ENCODE measurements at places on chromosomes 4 and X. TPM values are rescaled to one million over a fixed set of nuclear protein-coding genes. Genes with fewer than 3 reads are reported as not detected.

- DNase-seq, result peak; percentile 12
- no peaks in the 10 kb centered on the region for H3K4me1 ChIP-seq
- no peak overlapping the region for H3K27ac ChIP-seq
- H3K36me3 ChIP-seq, result no peaks in the 10 kb centered on the region
These were observed 149.4 kb downstream of the PDGFRA start for GRCh38 chr4:54378461-54378860.

DNA sequence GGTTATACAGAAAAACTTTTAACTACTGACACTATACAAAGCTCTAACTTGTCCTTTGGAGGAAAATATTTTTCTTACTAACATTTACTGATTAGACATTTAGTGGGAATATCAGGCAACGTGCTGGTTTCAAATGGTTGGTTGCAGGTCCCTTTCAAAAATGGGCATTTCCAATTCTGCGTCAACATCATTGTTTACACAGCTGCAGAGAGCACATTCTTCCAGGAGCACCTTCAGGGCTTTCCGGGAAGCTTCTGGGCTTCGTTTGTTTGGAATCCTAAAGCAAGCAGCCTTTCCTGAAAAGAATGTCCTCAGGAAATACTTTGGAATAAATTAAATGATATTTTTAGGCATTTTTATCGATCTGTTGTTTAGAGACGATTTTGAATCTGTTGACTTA, 289.7 kb downstream of the TRIML1 start:
- H3K27ac ChIP-seq, result no peak overlapping the region
- no peaks in the 10 kb centered on the region for H3K27me3 ChIP-seq
- no peak for DNase-seq

The NAT8L gene
- 0.38 TPM for total RNA-seq

- H3K27me3 ChIP-seq, result no peaks in the 10 kb centered on the region
- no peak for DNase-seq
- no peak overlapping the region for H3K27ac ChIP-seq
- no peaks in the 10 kb centered on the region for H3K4me1 ChIP-seq
- no peaks in the 10 kb centered on the region for H3K36me3 ChIP-seq
These were observed 4.3 kb downstream of the AMTN start for GRCh38 chr4:70522626-70523025.

DNA sequence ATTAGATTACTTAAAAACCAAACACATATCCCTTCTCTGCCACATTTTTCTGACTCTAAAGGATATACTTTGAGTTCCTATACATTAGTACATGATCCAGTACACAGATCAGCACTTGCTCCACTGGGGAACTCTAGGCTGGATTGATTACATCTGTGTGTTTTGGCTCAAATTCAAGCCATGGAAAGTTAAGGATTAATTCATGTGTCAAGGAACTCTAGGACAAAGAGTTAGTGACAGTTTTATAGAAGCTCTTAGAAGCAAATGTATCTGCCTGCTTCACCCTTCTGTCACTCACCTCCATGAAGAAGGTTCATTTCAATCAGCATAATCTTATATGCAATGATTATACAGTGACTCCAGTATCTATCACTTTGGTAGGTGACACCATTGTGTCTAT, 43.2 kb downstream of the SCFD2 start:
- no peak overlapping the region for H3K4me3 ChIP-seq
- no peaks in the 10 kb centered on the region for H3K27me3 ChIP-seq
- DNase-seq, result no peak
- H3K27ac ChIP-seq, result peak overlapping the region; percentile 94

DNA sequence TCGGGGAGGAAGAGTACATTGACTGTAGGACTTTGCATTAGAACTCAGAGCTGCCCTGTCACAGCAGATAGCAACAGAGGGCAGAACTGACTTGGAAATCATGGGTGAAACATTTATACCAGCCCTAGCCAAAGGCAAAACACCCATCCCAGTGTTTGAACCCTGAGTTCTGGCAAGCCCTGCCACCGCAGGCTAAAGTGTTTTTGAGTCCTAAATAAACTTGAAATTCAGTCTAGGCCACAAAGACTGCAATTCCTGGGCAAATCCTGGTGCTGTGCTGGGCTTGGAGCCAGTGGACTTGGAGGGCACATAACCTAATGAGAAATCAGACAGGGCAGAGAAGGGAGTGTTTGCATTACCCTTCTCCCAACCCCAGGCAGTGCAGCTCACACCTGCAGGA, 1015.7 kb downstream of the FSTL5 start:
- H3K36me3 ChIP-seq, result no peaks in the 10 kb centered on the region
- DNase-seq, result no peak
- no peaks in the 10 kb centered on the region for H3K27me3 ChIP-seq
- no peaks in the 10 kb centered on the region for H3K4me1 ChIP-seq
- H3K4me3 ChIP-seq, result no peak overlapping the region

GRCh38 chr4:162836773-162837172, 329.9 kb downstream of the NAF1 start:
- H3K27ac ChIP-seq, result no peak overlapping the region
- no peak overlapping the region for H3K4me3 ChIP-seq
- no peaks in the 10 kb centered on the region for H3K36me3 ChIP-seq
- H3K4me1 ChIP-seq, result no peaks in the 10 kb centered on the region
- no peak for DNase-seq
- H3K27me3 ChIP-seq, result no peaks in the 10 kb centered on the region

The GAGE12E gene
- total RNA-seq, result not detected

DNA sequence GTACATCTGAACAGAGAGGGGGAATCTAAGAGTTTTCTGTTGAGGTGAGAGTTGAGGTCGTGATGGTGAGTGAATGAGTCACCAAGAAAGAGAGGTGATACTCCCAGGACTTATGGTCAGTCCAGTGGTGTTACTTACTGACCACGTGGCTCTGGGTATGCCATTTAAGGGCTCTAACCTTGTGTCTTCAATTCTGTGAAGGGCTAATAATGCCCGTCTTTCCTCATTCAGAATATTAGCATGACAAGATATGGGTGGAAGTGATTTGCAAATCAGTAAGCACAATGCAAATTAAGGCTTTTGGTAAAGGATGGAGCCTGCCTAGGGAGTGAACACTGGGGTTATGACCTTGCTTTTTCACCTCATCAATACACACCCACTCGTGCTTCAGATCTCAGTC, 75.2 kb downstream of the COQ2 start:
- H3K4me3 ChIP-seq, result no peak overlapping the region
- no peaks in the 10 kb centered on the region for H3K36me3 ChIP-seq
- H3K27me3 ChIP-seq, result no peaks in the 10 kb centered on the region

DNA sequence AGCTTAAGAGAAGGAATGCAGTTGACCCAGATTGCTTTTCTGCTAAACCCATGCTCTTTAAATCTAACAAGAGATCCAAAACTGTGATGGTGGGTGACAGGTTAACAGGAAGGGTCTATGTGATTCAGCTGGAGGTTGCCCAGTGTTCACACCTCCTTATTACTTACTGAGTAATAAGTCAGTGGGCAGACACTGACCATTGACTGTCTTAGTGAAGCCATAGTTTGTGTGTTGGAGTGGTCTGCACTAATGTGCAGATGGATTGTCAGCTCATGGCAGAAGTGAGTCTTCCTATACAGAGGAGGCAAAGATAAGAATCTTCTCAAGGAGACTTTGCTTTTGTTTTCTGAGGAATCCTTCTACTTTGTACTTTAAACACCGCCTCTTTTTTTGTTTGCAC, 15.2 kb upstream of the RUFY3 start:
- H3K36me3 ChIP-seq, result no peaks in the 10 kb centered on the region
- peak; percentile 52 for DNase-seq
- H3K4me3 ChIP-seq, result peak overlapping the region; percentile 91
- H3K27me3 ChIP-seq, result no peaks in the 10 kb centered on the region
- peaks cover 22% of the 10 kb centered on the region for H3K4me1 ChIP-seq

- H3K27me3 ChIP-seq, result no peaks in the 10 kb centered on the region
- H3K4me1 ChIP-seq, result peaks cover 17% of the 10 kb centered on the region
- DNase-seq, result peak; percentile 72
- H3K27ac ChIP-seq, result peak overlapping the region; percentile 40
- no peaks in the 10 kb centered on the region for H3K36me3 ChIP-seq
- H3K4me3 ChIP-seq, result peak overlapping the region; percentile 50
These were observed 443.0 kb upstream of the GALNT7 start for GRCh38 chr4:172725581-172725980.

DNA sequence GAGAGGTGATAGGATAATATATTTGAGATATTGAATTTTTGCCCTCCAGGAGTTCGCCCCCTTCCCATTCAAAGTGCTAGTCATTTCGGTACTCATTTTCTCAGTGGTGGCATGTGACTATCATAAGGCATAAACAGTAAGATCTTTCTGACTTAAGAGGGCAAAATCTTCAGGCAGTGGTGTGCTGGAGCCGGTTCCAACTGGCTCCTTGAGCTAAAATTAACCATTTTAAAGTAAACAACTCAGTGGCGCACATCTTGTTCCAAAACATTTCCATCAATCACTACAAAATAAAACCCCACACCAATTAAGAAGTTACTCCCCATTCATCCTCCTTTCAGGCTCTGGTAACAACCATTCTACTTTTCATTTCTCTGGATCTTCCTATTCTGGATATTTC, 43.3 kb downstream of the LUZP4 start:
- H3K4me1 ChIP-seq, result peaks cover 10% of the 10 kb centered on the region
- H3K4me3 ChIP-seq, result no peak overlapping the region
- H3K27ac ChIP-seq, result no peak overlapping the region
- no peaks in the 10 kb centered on the region for H3K36me3 ChIP-seq

The SFRP2 gene
- total RNA-seq, result 0.65 TPM

GRCh38 chr4:61923179-61923578, 723.1 kb downstream of the ADGRL3 start:
- no peaks in the 10 kb centered on the region for H3K36me3 ChIP-seq
- H3K4me1 ChIP-seq, result no peaks in the 10 kb centered on the region
- no peak overlapping the region for H3K4me3 ChIP-seq
- no peak for DNase-seq
- H3K27ac ChIP-seq, result no peak overlapping the region

GRCh38 chrX:134480061-134480460, 20.1 kb downstream of the HPRT1 start:
- DNase-seq, result peak; percentile 55
- H3K4me3 ChIP-seq, result no peak overlapping the region
- H3K27me3 ChIP-seq, result no peaks in the 10 kb centered on the region
- 0 out of 2 replicates have a peak overlapping the region, but pooled peaks have one; percentile 15 for H3K27ac ChIP-seq
- peaks cover 8% of the 10 kb centered on the region for H3K4me1 ChIP-seq

GRCh38 chr4:57154926-57155325, 44.7 kb upstream of the IGFBP7 start:
- no peak overlapping the region for H3K4me3 ChIP-seq
- DNase-seq, result no peak
- no peaks in the 10 kb centered on the region for H3K27me3 ChIP-seq
- H3K27ac ChIP-seq, result no peak overlapping the region
- no peaks in the 10 kb centered on the region for H3K36me3 ChIP-seq
- H3K4me1 ChIP-seq, result no peaks in the 10 kb centered on the region

DNA sequence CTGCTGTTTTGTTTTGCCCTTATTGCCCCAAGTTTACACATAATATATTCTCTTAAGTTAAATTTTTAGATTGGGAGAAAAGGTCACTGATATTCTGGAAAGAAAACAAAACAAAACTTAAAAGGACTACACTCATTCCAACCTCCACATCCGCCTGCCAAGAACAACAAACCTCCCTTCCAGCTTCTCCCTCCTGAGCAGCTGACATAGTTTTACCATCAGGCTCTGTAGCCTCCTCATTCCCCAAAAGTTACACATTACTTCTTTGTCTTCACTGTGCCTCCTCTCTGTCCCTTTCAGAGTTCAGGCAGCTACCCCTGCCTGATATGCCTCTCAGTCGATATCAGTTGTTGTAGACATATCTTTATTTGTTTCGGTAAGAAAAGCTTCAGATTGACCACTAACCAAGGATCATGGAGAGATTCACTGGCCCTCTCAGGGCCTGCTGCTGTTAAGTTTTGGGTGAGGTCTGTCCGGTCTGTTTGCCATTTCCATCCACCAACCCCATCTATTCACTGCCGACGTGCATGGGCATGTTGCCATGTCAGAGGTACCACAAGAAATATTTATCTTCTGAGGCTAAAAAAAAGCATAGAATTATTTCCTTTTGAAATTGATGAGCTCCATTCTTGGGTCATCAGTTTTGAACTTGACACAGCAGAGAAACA, 164.1 kb downstream of the GASK1B start:
- H3K27ac ChIP-seq, result no peak overlapping the region
- no peak overlapping the region for H3K4me3 ChIP-seq
- H3K4me1 ChIP-seq, result peaks cover 5% of the 10 kb centered on the region
- no peaks in the 10 kb centered on the region for H3K36me3 ChIP-seq

The HEPH gene
- total RNA-seq, result 42.4 TPM

- 0 out of 2 replicates have a peak, but pooled peaks cover 2% of the 10 kb centered on the region for H3K4me1 ChIP-seq
- H3K36me3 ChIP-seq, result no peaks in the 10 kb centered on the region
- H3K27ac ChIP-seq, result no peak overlapping the region
- no peak for DNase-seq
- no peak overlapping the region for H3K4me3 ChIP-seq
- no peaks in the 10 kb centered on the region for H3K27me3 ChIP-seq
These were observed 33.2 kb downstream of the COQ2 start for GRCh38 chr4:83251447-83251830.

DNA sequence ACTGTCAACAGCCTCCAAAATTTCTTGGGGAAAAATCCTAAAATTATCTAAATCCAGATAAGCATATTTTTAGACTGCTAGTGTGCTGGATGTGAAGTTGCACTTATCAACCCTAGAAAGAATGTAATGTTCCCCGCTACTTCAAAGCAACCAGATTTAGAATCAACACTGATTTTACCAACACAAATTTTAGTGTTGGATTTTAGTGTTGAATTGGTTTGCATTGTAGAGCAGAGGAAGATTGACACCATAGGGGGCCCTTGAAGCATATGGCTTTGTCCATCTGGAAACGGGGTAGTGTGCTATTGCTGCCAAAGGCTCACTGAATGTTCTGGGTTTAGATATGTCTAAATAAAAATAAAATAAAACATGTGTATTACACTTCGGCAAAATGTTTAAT, 126.3 kb upstream of the EMCN start:
- H3K27ac ChIP-seq, result no peak overlapping the region
- H3K4me1 ChIP-seq, result peaks cover 6% of the 10 kb centered on the region
- DNase-seq, result no peak
- no peaks in the 10 kb centered on the region for H3K36me3 ChIP-seq
- H3K27me3 ChIP-seq, result no peaks in the 10 kb centered on the region

DNA sequence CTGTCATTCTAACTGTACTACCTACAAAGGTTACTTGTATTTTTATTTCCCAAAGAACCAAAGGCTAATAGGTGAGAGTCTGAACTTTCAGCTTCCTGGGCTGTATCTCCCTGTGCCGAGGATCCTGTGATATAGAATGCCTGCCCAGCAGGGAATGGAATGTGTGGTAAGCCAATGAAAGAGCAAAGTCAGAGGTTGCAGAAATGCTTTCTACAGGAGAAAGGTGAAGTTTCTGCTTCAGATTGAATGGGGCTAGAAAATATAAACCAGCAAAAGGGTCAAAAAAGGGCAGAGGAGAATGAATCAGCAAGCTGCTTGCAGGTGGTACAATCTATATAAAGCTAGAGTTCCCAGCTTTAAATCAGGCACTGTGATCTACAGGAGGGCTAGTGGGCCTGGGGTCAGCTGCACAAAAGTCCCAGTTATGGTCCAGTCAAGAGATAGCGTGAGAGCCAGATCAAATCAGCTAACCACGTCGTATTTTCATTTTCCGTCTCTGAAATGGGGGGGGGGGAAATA, 146.1 kb downstream of the DCTD start:
- no peaks in the 10 kb centered on the region for H3K4me1 ChIP-seq
- no peak overlapping the region for H3K27ac ChIP-seq
- DNase-seq, result no peak
- no peak overlapping the region for H3K4me3 ChIP-seq
- H3K27me3 ChIP-seq, result no peaks in the 10 kb centered on the region
- H3K36me3 ChIP-seq, result no peaks in the 10 kb centered on the region

All from GM23248 (cell line).